GM04504 (cell line): ENCODE measurements at places on chromosomes 13 and 19.

- no peak for DNase-seq
These were observed 9.1 kb downstream of the OR7C2 start for GRCh38 chr19:14950421-14950820.

DNA sequence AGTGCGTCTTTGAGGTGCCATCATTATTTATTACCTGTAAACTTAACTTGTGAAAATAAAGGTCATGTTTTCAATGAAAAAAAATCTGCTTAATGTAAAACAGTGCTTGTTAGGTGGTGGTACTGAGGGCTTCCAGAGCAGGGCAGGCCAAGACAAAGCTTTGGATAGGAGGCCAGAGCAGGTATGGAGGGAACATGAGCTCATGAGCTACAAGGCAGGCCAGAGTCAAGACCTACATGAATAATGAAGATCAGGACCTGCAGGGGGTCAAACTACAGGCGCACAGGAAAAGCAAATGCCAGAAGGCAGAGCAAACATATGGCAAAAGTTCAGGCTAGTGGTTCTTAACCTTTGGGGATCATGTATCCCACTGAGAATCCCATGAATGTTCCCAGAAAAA, 343.5 kb downstream of the GPC5 start:
- DNase-seq, result no peak

- no peak for DNase-seq
These were observed 299.3 kb upstream of the ARGLU1 start for GRCh38 chr13:106867249-106867648.

DNA sequence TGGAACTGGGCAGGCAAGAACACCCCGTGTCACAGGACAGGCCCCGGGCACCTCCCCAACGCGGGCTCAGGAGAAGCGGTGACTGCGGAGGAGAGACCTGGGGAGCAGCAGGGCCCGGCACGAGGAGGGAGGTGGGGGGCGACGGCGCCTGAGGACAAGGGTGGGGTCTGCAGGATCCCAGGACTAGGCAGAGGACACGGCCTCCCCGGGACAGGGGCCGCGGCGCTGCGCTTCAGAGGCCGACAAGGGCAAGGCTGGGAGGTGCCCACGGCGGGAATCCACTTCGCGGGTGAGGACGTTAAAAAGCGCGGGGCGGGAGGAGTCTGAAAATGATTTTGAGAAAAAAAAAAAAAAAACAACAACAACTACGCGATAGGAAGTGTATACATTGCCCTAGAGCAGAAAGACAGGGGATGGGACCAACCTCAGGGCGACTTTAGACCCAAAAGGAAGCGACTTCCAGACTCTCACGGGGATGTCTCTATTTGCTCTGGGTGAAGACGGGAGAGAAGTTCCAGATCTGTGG, 44.9 kb downstream of the ZNF611 start:
- DNase-seq, result no peak

- no peak for DNase-seq
These were observed 186.9 kb upstream of the UBL3 start for GRCh38 chr13:30037306-30037705.

DNA sequence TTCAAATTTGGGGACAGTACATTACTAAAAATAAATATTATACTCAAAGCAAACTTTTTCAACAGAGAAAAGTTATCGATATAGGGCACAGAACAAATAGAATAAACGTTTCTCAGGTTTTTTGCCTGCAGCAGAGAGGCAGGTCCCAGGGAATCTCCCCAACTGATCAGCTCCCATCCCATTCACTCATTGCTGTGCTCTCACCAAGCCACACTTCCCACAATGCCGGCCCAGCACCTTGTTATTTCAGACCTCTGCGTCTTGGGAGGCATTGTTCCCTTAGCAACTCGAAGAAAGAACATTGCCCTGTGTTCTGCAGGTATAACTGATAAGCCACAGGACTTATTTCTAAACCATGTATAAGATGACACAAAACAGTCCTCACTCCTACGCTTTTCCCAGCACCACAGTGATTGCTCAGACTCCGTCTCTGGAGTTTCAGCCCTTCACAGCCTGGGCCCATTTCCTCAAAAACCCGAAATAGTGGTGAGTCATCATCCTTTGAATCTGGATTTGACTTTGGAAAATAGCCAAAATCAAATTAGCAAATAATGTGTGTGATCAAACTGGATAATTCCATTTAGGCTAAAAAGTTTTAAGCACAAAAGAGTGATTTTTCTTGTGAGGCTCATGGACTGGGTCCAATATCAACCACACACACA, 100.4 kb downstream of the DCLK1 start:
- DNase-seq, result no peak

- no peak for DNase-seq
These were observed 237.8 kb downstream of the TUBA3C start for GRCh38 chr13:18943721-18944391.

DNA sequence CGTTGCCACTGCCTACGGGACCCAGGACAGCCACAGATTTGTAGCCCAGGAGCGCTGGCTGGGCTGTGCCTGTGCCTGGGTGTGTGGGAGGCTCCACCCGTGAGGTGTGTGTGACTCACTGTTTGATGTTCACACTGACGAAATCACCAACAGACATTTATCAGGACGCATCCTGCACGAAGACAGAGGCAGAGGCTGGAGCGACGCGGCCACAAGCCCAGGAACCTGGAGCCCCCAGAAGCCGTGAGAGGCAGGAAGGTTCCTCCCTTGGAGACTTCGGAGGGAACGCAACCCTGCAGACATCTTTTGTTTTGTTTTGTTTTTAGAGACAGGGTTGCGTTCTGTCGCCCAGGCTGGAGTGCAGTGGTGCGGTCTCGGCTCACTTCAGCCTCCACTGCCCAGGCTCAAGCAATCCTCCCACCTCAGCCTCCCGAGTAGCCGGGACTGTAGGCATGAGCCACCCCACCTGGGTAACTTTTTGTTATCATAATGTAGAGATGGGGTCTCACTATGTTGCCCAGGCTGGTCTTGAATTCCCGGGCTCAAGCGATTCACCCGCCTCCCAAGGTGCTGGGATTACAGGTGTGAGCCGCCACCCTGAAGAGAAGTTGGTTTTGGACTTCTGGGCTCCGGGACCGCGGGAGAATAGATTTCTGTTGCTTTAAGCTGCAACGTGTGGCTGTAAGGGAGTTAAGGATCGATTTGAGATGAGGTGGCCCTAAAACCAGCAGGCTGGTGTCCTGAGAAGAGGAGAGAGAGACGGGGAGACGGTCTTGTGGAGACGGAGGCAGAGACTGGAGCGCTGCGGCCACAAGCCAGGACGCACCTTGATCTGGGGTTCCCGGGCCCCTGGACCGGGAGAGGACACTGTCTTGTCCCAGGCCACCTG, 24.9 kb upstream of the WDR18 start:
- DNase-seq, result no peak

DNA sequence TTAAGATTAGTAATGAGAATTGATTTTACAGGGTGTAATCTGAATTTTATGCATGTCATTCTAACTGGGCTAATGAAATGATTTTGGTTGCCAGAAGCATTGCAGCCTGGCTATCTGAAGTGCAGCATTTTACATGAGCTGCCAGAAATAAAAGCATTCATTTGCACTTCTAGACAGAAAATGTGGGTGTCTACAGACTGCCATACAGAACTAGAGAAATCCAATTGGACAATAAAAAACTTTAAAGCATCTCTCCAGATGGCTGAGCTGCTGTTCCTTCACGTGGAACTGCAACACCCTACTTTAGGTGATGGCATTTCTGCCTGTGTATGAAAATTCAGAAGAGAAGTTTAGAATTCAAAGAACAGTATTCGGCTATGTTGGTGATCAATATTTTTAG, 450.1 kb upstream of the SLITRK1 start:
- no peak for DNase-seq

GRCh38 chr19:41297628-41298347, 12.2 kb upstream of the CCDC97 start:
- no peak for DNase-seq

- no peak for DNase-seq
These were observed 5.3 kb downstream of the SHD start for GRCh38 chr19:4284176-4284958.

- DNase-seq, result no peak
These were observed 2.9 kb downstream of the CGB3 start for GRCh38 chr19:49020931-49021895.

- no peak for DNase-seq
These were observed 43.4 kb upstream of the URAD start for GRCh38 chr13:28031896-28032288.

- DNase-seq, result no peak
These were observed 23.5 kb downstream of the AKT2 start for GRCh38 chr19:40261631-40262030.

- DNase-seq, result no peak
These were observed 379.8 kb downstream of the NDFIP2 start for GRCh38 chr13:79860791-79861190.

DNA sequence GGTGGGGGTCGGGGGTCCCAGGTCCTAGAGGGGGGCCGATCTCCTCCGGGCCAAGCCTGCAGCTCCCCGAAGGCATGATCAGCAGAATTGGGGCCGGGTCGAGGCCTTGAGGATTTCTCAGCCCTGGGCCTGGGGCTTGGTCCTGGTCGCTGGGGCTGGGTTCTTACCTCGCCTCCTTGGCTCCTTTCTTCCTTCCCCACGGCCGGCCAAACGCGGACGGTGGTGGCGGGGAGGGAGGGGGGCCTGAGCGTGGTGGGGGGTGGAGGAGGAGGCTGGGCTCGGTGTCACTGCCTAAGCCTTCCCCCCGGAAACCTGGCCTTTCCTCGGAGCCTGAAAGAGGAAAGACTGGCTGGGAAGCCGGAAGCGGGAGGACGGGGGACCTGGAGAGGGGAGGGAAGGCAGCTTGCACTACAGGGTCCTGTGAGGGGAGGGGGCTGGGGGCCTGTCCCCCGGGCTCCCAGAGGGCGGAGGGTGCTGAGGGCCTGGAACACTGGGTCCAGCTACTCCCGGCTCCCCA, at the start of gene ZNF579:
TSS of gene ZNF579 (minus strand) at position 221 of the 517 bp plus-strand sequence. CDS start 1,209 bp downstream, outside the sequence.
- DNase-seq, result peak; percentile 70

DNA sequence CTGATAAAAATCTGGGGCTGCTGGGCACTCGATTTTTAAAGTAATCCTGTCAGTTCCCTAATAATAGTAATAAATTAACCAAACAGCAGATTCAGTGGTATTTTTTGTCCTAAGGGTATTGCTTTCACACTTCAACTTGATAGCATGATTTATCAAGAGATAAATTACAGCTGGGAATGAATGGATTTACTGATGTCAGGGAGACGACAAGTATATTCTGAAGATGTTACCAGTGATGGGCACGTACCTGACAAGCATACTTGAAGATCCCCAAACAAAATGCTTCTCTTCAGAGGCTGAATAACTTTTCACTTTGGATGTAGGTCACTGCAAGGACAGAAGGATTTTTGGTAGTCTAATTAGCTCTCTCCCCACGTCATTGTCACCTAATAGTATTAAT, 82.0 kb downstream of the OLFM4 start:
- no peak for DNase-seq

DNA sequence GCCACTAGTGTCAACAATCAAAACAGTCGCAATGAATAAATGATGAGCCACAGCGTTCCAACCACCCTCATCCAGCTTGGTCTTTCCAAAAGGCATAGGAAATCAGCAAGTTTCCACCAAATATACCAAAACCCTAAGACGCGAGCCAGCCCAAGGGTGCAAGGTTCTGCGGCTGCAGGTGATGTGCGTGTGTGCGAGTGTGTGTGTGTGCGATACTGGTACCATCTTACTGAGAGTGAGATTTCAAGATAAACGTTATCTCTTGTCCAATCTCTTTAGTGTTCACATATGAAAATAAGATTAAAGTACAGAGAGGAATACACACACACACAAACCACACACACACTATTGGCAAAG, 895 bp upstream of the TRPC4 start:
- no peak for DNase-seq

GRCh38 chr13:47671776-47672175, 329.3 kb downstream of the SUCLA2 start:
- no peak for DNase-seq

GRCh38 chr13:92074658-92075057, 676.2 kb downstream of the GPC5 start:
- no peak for DNase-seq

DNA sequence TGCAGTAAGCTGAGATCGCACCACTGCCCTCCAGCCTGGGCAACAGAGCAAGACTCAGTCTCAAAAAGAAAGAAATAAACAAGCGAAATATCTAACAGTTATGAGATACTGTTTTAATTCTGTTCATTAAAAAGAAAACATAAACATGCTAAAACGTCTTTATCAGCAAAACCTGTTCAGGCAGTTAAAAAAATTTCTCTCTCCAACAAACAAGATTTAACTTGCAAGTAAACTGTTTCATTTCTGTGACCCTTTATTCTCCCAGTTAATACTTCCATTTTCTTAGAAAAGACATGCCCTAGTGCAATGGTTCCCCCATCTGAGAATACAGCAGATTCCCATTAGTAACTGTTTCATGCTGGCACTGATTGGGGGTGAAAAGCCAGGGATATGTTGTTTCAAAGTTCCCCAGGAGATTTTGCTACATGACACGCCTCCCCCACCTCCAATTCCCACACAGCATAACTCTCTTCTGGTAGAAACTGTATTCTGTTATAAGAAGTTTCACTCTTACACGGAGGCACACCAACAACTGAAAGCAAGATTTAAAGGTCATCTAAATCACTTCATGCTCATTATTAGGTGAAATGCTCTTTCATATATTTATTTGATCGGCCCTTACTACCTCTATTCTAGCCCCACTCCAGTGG, 24.4 kb downstream of the ELF1 start:
- no peak for DNase-seq

GRCh38 chr19:51595190-51596175, 24.4 kb downstream of the ZNF175 start:
- no peak for DNase-seq

GRCh38 chr19:29086182-29086581, 126.8 kb downstream of the UQCRFS1 start:
- no peak for DNase-seq

- no peak for DNase-seq
These were observed 6.2 kb downstream of the PRKD2 start for GRCh38 chr19:46710687-46711086.

DNA sequence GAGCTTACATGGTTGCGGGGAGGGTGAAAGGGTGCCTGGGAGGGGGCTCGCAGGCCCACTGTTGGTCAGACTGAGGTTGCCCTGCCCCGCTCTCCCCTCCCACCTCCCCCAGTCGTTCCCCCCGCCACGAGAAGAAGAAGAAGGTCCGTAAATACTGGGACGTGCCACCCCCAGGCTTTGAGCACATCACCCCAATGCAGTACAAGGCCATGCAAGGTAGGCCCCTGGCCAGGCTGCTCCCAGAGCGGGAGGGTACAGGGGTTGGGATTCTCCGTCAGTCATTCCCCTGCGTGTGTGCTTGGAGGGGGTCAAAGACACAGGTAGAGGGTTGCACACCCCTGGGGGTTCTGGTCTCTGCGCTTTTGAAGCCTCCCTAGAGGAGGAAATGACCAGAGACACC, 5.6 kb downstream of the U2AF2 start:
- DNase-seq, result no peak

GRCh38 chr13:59415498-59415897, 748.2 kb downstream of the DIAPH3 start:
- no peak for DNase-seq
